Activated CD8-positive, alpha-beta T cell treated with anti-CD3 and anti-CD28 coated beads, Interleukin-2, amount 10 ng/mL, durations not matched to agents 7 days and 5 days (primary cell): ENCODE measurements at places on chromosomes 1 and 21. TPM values are rescaled to one million over a fixed set of nuclear protein-coding genes. Genes with fewer than 3 reads are reported as not detected.
A peak's percentile ranks its signal among the peaks of the same experiment; 100 is the strongest.

DNA sequence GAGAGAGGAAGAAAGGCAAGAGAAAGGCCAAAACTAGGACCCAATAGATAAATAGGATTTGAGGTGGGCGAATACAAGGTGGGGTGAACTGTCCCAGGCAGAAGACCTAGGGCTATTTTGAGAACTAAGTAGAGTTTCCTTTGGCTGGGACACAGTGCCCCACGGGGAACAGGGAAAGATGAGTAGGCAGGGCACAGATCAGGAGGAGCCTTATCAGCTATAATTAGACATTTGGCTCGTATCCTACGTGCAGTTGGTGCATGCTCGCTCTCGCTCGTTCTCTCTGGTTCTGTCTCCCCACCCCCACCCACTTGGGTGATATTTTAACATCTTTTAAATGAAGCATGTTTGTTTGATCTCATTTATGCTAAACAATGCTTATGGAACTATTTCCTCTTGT, 235.0 kb upstream of the JUN start:
- no peak for DNase-seq

Gene SLC44A5
- total RNA-seq: 0.21 TPM

GRCh38 chr1:40399984-40400704, 26.6 kb downstream of the SMAP2 start:
- no peak for DNase-seq

Gene LRRIQ3
- total RNA-seq: 0.37 TPM

Gene MTOR
- total RNA-seq: 55.9 TPM

GRCh38 chr1:2977886-2978611, 43.2 kb upstream of the ACTRT2 start:
- no peak for DNase-seq

Gene ITGB3BP
- 69.5 TPM for total RNA-seq

DNA sequence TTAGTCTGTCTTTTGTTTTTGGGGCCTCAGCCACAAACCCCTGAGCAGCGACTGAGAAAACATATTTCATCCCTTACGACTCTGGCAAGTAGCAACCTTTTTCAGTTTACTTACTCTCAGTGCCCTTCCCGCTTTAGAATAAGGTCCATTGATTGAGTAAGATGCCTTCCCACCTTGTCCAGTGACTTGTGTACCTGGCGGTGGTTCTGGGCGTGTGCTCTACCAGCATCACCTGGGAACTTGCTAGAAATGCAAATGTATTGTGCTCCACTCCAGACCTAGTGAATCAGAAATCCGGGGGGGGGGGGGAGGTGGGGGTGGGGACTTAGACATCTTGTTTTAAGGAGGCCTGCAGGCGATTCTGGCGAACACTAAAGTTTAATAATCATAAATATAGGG, 72.1 kb downstream of the S1PR1 start:
- DNase-seq: no peak

DNA sequence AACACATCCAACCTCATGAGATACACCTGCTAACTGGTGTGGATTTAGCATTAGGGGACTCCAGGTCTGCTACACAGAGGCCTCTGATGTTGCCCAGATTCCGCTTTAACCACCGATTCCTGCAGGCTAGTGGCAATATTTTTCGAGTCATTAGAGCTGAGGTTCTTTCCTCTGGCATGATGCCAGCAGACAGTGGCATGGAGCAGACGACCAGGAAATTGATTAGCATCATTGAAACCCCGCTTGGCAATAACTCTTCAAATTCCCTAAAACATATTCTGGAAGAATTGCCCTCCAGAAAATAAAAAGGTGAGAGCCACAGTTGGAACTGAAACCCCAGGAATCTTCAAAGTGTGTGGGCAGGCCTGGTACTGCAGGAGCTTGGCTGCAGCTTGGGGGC, 28.4 kb upstream of the ETV3 start:
- DNase-seq: no peak

DNA sequence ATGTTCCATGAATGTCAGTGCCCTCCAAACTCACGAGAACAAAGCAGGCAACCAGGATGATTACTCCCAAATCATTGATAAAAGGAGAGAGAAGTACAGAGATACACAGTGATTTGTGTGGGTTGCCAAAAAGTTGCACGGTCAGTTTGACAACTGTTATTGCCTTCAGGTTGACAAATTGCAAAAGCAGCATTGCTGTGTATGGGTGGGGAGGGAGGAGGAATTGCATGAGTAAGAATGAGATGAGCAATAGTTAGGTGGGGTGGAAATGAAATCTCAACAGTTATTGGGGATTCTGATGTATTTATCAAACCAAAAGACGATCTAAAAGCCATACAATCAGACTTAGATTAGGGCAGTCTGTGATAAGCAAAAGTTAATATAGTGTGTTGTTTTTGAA, 93.7 kb downstream of the NTMT2 start:
- DNase-seq: no peak

DNA sequence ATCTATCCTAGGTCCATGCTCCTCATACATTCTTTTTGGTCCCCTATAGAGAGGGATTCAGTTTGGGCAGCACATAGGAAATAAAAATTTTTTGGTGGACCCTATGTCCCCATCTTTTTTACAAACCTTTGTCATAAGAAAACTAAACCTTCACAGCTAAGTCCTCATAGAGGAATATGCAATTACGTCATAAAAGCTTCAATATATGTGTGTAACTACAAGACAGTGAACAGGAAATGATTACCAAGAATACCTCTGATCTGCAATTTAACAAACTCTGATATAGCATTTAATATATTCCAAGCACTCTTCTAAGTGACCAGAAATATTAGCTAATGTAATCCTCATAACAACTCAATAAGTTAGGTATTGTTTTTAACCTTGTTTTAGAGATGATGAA, 6.3 kb upstream of the DENND2C start:
- no peak for DNase-seq

DNA sequence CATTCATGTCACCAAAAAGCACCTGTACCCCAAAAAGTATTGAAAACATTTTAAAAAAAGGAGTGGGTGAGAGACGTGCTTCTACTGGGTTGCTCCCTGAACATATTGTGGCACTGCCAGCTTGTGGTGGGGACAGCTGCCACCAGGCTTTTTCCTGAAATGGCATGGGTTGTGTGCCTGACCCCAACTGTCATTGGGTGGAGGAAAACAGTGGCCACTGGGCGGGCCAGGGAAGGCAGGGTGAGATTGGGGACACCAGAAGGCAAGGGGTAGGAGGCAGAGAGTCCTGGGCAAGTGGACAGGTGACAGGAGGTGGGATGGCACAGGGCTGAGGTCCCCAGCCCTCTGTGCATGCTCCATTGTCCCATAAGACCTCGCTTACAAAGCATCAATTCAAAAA, 55.5 kb downstream of the TGFB2 start:
- no peak for DNase-seq

- DNase-seq: no peak
Measured at GRCh38 chr21:33644383-33645074, 2.2 kb downstream of the ITSN1 start.

DNA sequence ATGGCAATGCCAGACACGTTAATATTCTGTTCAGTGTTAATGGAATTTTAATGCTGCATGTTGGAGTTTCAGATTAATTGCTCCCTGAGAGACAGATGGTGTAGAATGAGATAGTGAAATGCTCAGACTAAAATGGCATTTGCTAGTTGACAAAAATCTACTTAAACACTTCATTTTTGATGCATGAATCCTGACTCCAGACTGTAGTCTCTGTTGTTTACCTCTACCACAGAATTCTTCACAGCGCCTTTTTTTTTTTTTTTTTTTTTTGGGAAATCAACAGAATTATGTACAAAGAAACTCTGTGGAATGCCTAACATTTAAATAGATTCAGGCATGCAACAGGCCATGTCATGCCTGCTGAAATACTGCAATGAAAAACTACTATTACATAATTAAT, 111.3 kb downstream of the PLPPR5 start:
- no peak for DNase-seq

Gene RHEX
- not detected for total RNA-seq

DNA sequence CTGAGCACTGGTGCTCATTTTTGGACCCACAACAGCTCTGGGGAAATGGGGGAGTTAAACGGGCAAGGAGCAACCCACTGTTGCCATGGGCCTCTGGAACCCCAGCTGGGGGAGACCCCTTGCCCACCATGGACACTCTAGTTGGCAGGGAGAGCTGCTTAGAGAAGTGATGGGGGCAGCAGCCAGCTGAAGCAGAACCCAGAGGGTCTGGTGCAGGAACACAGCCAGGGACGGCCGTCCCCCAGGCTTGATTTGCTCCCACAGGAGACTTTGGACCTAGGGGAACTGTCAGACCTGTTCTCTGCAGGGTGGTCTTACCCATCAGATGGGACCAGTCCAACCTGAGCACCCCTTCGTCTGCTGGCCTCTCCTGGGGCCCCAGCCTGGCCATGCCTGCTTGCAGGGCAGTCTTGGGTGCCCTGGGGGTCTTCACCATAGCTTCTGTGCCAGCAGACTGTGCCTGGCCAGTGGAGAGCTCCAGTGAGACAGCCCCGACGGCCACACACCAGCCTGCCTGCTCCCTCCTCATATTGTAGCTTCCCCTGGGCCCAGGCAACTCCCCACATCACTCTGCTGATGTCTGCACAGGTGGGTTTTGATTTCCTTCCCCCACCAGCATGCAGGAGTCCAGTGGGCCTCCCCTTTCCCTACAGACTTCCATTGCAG, 11.3 kb downstream of the SPATC1L start:
- no peak for DNase-seq

GRCh38 chr1:9040659-9041030, 14.4 kb upstream of the SLC2A7 start:
- DNase-seq: no peak

- peak; percentile 76 for DNase-seq
Measured at GRCh38 chr1:11062965-11063401, 3.2 kb upstream of the SRM start.

DNA sequence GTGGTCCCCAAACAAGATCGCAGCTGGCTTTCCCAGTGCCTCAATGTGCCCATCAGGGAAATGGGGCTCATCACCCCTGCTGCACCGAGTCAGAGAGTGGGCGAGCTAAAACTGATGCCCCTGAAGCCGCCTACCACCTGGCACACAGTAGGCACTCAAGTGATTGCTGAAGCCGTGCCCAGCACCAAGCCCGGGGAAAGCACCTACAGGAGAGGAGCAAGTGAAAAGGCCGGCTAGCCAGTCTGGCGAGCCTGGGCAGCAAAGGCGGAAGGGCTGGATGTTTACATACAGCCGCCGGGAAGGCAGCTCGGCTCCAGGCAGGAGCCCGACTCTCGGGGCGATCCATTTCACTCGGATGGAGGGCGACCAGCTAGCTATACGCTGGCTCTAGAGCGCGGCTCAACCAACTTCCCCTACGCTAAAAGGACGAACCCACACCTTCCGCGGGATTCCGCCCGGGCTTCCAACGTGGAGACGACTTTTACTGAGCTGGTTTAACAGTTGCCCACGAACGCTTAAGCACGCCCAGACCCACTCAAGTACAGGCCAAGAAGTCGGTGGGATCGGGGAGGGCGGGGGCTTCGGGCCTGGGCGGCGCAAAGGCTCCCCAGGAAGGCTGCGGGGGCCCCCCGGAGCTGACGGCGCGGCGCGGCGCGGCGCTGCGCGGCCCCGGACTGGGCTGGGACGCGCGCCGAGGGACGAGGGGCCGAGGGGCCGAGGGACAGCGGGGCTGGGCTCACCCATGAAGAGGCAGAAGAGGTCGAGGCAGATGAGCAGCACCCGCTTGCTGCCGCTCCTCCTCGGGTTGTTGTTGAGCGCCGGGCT, 1.0 kb downstream of the PLPP3 start:
- no peak for DNase-seq

DNA sequence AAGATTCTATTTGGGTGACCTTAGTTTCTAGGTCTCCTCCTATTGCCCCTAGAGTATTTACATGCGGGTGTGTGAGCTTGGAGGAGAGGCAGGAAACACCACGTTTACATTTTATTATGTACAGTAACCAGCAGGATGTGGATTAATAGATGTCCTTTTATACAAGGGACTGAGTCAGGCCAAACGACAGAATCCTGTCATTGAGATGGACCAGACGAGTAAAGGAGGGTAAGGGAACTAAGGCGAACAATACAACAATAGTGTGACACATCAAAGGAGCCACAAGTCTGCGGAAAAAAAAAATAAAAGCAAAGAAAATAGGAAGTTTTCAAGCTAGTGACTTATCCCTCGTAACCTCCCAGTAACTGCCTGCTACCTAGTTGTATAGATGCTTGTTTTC, 151.1 kb downstream of the GABPA start:
- no peak for DNase-seq

Gene FCRL4
- not detected for total RNA-seq

- DNase-seq: no peak
Measured at GRCh38 chr21:36210779-36211659, 54.4 kb downstream of the DOP1B start.

GRCh38 chr1:241888232-241888631, 40.2 kb downstream of the EXO1 start:
- no peak for DNase-seq

DNA sequence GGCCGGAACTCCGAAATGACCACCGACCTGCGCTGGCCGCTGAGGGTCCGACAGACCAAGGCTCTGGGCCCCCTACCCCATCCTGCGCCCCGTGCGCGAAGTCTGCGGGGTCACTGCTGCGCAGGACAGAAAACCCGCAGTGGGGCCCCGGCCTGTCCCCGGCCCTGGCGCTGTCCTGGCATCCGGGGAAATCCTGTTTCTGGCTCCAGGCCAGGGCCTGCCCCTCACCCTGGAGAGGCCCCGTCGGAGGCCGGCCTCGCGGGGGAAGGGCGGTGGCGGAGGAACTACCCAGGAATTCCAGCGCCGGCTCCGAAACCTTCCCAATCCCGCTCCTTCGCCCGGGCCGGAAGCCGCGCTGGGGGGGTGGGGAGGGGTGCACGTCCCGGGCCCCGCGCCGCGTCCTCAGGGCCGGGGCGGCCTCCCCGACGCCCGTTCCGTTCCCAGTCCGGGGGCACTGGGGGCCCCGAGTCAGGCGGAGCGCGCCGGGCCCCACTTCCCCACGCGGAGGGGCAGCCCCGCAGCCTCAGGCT, 77.0 kb downstream of the MORN1 start:
- no peak for DNase-seq

Gene TAS1R1
- not detected for total RNA-seq

Gene SPATA6
- total RNA-seq: 0.95 TPM

Gene KRTAP21-2
- total RNA-seq: not detected

Gene DCAF8
- 85.9 TPM for total RNA-seq

Gene TMOD4
- total RNA-seq: 2.2 TPM

Gene GPATCH4
- 44.7 TPM for total RNA-seq

- no peak for DNase-seq
Measured at GRCh38 chr1:15810073-15810472, 2.6 kb upstream of the UQCRHL start.

- no peak for DNase-seq
Measured at GRCh38 chr1:48771561-48771960, 5.1 kb downstream of the BEND5 start.

Gene SLC35D1
- total RNA-seq: 11.4 TPM

Gene PFKFB2
- 5.0 TPM for total RNA-seq

GRCh38 chr1:85360730-85361493, 84.5 kb upstream of the BCL10 start:
- DNase-seq: no peak

- DNase-seq: no peak
Measured at GRCh38 chr1:3691421-3692204, 39.3 kb downstream of the TP73 start.

- DNase-seq: no peak
Measured at GRCh38 chr1:227944931-227945890, 2.5 kb downstream of the WNT9A start.
